MV-4-11 (cell line): ENCODE measurements at places on chromosomes 11 and 22.

DNA sequence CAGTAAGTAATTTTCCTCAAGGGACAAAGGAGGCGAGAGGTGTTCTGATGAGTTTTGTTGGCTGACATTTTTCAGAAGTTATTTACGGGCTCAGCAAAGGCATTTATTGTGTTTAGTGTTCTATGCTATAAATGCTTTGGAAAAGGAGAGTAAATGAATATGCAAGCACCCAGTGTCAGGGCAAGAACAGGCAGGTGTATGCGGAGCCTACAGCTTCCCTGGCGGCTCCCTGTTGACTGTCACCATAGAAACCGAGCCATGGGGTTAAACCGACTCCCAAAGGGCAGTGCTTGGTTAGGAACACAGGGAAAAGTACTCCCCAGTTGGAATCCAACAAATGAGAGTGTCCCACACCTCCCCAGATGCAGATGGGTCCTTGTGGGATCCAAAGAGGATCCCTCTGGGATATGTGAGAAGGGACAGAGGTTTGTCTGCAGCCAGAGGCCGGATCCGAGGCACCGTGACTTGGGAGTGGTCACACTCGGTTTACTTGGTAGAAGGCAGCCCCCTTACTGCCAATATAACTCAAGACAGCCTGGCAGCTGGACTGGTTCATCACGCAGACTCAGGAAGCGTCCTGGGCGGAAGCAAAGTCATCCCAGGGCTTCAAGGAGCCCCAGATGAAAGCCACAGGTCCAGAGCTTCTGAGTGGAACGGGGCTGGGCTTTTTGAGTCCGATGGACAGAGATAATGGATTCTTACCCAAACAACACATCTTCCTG lies 329.7 kb downstream of the CTTN start:
- no peak for DNase-seq

DNA sequence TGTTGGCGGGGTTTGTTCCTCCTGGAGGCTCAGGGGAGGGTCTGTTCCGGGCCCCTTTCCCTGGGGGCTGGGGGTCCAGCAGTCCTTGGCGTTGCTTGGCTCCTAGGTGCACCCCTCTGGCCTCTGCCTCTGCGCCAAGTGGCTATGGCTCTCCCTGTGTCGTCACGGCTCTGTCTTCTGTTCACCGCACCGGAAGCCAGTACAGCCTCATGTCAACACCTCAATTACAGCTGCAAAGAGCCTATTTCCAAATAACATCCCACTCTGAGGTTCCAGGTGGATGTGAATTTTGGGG lies 64.8 kb downstream of the CELSR1 start:
- DNase-seq, result no peak

GRCh38 chr11:69086152-69087132 lies 37.7 kb downstream of the TPCN2 start:
- no peak for DNase-seq

- DNase-seq, result peak; percentile 63
These were observed 76.9 kb upstream of the CTSC start for GRCh38 chr11:88414385-88414861.

DNA sequence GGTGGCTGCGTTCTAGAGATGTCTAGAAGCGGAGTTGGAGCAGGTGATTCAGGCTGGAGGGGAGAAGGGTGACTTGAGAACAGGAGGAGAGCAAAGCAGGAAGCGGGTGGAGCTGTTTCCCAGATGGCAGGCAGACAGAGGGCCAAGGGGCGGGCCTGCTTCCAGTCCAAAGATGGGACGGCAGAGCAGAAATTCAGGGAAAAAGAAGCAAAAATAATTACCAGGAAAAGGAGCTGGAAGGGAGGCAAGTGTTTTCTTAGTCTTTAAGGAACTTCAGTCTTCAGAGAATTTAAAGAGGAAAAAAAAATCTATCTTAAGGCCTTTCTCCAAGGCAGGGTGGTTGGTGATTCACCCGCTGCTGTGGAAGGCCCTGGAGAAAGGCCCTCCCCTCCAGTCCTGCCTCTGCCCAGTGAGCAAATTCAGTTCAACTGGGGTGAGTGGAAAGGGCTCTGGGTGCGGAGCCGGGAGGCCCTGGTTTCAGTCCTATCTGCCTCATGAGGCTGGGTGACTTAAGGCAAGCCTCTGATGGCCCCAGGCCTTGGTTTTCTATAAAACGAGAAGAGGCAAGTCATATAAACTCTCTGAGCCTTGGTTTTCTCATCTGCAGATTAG lies 4.5 kb upstream of the CREB3L1 start:
- DNase-seq, result peak; percentile 66

GRCh38 chr11:97832451-97832850 lies 1188.3 kb upstream of the CNTN5 start:
- no peak for DNase-seq

DNA sequence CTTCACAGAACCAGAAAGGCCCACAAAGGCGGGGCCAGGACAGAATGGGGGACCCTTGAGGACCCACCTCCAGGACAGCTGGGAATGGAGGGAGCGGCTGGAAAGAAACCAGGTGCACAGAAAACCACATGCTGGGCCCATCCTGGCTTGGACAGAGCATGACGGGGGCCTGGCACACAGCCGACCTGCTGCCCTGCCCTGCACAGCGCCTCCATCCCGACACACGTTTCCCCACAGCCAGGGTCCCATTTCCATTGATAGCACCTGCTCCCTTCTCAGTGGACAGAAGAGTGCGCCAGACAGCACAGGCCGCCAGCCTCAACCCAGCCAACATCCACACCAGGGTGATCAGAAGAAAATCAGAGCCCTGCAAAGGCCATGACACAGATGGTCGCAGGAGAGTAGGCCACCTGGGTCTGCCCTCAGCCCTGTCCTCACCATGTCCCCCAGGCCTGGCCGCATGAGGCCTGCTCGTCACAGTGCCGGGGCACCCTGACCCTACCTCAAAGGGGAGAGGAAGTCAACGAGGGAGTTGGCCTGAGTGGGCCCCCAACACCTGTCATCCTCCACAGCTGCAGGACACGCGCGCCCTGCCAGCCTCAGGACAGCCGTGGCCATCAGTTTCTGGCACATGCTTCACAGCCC lies 28.1 kb downstream of the BRD1 start:
- no peak for DNase-seq

DNA sequence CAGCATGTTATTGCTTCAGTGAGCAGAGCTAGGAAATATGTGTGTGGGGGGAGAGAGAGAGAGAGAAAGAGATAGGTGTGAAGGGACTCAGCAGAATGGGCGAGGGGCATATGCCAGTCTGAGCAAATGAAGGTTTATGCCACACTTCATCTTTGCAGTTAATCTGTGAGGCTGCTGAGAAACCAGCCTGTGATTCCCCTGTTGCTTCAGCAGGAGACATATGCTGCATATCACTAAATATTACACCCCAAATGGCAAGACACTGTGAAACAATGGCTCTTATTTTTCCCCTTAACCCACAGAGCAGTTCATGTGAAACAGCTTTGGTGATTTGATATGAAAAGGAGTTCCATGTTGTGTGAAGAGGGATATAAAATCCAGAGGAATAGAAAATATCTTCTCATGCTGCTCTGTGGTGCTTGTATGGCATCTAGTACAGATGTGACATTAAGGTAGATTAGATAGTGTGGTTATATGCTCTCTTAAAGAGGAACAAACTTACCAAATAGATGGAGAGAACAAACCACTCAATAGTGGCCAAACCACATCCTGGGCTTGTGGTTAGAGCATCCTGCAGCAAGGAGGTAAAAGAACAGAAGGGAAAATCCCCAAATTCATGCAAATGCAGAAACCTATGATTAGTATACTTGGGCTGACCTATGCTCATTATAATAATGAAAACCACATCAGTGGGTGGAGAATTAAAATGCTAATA lies 864.2 kb downstream of the FAM181B start:
- peak; percentile 98 for DNase-seq

GRCh38 chr11:1919391-1920127 lies at the start of gene TNNT3:
TSS of gene TNNT3 (plus strand) at chr11:1919703. CDS start at chr11:1922875, 3,172 bp downstream.
- no peak for DNase-seq

- DNase-seq, result no peak
These were observed 26.5 kb upstream of the KRTAP5-7 start for GRCh38 chr11:71500601-71501021.

DNA sequence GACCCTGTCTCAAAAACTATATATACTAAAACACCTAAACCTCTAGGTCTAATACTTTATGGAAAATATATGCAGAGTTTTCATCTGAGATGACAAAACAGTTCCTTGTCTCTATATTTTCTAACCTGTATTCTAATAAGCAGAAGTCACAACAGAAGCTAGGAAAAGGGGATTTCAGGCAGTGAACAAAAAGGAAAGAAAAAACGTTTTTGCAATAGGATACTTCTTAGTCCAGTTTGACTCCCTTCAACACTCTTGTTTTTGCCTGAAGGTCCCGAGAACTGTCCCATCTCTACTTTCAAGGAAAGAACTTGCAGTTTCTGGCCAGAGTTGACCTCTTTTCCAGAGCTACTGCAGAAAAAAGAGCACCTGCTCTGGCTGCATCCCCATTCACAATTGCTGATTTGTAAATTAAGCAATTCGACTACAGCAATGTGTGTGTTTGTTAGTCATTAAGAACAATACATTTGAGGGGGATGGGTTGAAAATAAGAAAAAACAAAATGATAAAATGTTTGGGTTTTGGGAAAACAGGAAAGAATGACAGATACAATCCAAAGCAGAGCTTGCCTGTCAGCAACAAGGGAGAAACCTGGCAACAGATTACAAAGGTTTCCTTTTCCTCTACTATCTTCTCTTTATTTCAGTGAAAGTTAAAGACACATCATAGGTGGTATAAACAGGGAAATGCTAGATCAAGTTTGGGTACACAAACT lies 160.0 kb downstream of the FCHSD2 start:
- DNase-seq, result no peak

GRCh38 chr11:61082931-61083531 lies 19.3 kb upstream of the CD5 start:
- no peak for DNase-seq

DNA sequence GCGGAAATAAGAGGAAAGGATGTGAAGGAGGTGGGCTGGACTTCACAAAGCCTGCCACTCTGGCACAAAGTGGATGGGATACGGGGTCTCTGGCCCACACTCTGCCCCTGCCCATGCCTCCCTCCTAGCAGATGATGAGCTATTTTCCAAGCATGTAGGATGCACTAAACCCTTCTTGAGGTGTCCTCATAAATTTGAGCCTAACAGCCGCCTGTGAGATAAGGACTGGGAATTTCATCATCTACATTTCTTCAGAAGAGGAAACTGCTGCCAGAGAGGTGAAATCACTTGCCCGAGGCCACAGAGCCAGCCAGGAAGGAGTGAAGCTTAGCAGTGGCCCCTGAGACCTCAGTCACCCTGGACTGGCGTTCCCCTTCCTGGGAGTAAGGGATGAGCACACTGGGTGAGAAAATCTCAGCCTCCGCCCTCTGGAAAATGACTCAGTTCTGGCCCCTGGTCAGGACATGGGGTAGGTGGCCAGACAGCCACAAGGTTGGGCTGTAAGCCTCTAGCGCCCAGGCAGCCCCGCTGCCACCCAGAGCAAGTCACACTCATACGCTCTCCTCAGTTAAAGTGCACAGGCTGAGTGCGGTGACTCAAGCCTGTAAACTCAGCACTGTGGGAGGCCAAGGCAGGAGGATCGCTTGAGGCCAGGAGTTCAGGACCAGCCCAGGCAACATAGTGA lies 27.9 kb downstream of the MB start:
- DNase-seq, result peak; percentile 83

- no peak for DNase-seq
These were observed 80.6 kb upstream of the RTL6 start for GRCh38 chr22:44578516-44579230.

- DNase-seq, result peak; percentile 19
These were observed 539 bp downstream of the SLC35C1 start for GRCh38 chr11:45805305-45806071.

DNA sequence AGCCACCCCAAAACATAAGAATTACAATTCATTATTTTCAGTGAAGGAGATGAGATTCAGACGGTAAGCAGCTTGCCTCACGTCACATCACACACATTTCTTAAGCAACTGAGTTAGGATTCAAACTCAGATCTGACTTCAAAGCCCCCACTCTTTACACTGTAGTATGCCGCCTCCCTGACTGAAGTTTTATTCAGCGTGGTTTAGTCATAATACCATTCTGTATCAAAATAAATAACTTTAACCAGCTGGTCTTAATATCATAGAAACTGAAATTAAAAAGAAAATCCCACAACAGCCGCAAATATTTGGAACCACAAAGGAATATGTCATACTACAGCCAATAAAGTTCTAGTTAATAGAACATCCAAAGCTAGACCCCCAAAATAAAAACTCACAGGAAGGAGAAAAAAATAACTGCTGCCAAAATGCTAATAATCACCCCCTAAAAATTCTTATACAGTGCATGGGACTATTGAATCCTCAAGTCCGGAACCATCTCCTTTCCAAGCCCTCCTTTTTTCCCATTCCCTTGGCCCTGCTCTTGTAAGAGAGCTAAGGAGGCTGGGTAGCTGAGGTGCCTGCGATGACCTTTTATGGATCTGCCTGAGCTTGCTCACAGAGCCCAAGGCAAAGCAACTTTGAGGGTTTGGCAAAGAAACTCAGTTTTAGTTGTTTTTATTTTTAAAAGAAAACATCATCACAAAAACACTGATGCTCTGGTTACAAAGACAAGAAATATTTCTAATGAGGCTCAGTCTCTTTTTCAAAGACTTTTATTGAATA lies 334.5 kb downstream of the TTC28 start:
- no peak for DNase-seq

DNA sequence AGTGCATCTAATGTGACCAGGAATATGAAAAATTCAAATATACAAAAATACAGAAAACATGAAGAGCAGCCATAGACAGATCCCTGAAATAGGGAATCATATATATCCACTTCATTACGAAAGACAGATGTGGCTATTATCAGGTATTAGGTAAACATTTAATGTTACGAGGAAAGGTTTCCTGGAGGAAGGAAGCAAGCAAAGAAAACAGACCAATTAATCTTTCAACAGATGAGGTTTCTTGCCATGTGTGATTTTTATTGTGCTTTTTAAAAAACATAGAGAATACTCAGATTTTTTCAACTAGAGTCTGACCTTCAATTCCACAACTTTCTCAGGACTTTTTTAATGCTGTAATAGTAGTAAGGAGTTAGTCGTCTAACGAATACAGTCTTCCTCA lies 24.3 kb upstream of the GAB2 start:
- no peak for DNase-seq

- DNase-seq, result peak; percentile 26
These were observed 15.7 kb downstream of the P2RX3 start for GRCh38 chr11:57353852-57354251.

DNA sequence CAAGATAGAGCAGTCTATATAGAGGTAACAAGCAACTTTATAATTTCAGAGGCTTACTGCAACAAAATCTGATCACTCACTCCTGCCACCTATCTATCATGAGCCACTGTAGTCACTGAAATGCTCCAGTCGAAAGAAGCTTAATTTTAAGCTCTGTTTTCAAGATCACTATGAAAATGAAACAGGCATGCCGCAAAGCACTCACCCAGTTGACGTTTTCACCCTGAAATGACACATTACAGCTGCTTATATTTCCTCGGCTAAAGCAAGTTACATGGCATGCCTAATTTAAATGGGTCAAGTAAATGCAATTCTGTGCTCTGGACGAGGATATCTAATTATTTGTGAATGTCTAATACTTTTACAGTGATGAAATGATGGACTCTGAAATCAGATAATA lies 616.3 kb downstream of the FAM181B start:
- no peak for DNase-seq

- no peak for DNase-seq
These were observed 1.7 kb downstream of the MLC1 start for GRCh38 chr22:50083462-50084079.
